ENCODE measurements at places on chromosomes 7 and 10.

DNA sequence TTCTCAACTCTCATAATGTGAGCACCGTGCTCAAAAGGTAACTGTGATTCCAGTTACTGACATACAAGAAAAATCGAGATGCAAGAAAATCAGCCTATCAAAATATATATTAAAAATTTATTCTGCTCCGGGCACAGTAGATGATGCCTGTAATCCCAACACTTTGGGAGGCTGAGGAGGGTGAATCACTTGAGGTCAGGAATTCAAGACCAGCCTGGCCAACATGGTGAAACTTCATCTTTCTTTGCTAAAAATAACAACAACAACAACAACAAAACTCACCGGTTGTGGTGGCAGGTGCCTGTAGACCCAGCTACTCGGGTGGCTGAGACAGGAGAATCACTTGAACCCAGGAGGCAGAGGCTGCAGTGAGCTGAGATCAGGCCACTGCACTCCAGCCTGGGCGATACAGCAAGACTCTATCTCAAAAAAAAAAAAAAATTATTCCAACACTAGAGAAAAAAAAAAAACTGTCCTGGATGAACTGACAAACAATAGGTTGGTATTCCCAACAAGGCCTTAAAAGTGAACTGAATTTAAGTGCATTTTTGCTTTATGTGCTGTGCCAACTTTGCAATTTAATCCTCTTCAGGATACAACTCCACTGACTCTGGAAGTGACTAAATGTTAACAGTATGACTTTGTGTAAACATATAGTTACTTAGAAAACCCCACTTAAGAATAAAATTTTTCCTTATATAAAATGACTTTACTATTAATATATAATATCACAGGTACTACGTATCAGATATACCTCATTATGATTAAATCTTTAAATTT, 51.1 kb downstream of the JMJD1C start:
- DNase-seq, result no peak

DNA sequence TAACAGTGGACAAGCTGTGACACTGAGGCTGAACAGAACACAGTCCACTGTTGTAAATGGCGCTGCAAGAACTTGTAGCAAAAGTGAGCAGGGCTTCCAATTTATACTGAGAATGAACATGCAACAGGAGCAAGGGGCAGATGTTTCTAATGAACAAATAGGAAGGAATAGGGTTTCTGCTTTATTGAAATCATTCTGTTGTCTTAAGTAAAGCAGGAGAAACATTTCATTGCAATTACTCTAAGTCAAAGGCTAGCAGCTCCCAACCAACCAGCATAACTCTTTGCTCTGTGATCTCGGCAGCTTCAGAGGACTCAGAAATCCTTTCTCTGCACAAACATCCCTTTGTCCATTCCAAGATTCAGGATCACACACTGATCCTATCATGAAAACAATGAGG, 236.2 kb upstream of the PRSS58 start:
- no peak for DNase-seq

GRCh38 chr7:130932088-130932487, 198.1 kb upstream of the KLF14 start:
- DNase-seq, result no peak

DNA sequence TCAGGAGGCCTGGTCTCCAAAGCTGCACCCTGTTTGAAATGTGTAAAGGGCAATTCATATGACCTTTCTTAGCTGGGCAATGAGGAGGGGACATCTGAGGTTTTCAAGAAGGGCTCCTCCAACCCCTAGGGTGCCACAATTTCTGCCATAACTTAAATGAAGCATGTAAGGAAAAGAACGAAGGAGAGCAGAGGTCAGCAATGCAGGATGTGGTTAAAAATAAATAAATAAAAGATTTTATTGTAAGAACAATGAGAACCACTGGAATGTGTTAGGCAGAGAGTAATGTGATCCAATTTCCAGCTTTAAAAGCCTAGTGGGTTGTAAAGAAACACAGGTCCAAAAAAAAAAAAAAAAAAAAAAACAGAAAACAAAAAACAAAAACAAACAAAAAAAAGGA, 673.1 kb downstream of the TNS3 start:
- no peak for DNase-seq

DNA sequence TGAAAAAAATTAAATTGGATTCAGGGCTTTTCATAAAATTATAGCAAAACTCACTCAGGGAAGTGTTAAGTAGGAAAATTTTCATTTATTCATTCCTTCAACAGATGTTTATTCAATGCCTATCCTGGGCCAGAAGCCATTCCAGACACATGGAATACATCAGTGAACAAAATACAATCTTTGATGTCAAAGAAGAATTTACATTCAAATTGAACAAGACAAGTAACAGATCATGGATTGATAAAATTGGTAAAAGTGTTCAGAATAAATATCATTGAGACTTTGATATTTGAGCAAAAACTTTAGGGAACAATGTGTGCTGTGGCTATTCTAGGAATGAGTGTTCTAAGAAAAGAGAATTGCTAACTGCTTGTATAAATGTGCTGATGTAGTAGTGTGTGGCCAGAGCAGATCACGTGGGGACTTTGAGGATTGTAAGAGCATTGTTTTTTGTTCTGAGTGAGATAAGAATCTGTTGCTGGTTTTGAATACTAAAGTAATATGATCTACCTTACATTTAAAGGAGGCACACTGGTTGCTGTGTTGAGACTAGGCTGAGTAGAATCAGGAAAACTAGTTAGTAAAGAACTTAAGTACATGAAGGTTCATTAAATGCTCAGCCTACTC, 957.2 kb downstream of the PCDH15 start:
- no peak for DNase-seq

DNA sequence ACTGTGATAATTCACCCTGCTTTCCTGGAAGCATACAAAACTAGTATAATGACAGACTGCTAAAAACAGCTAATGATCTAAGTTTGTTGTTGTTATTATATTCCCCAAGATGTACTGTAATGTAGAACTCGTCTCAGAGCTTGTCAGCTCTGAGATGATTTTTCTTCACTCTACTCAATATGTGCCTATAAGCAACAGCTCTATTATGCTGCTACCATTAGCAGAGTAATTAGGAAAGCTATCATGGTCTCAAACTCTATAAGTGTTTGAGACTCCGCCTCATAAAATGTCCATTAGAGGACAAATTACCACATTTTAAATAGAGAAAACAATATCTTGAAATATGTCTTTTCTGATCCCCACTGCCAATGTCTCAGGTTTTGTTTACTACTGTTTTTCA, 476.5 kb upstream of the PCDH15 start:
- no peak for DNase-seq

DNA sequence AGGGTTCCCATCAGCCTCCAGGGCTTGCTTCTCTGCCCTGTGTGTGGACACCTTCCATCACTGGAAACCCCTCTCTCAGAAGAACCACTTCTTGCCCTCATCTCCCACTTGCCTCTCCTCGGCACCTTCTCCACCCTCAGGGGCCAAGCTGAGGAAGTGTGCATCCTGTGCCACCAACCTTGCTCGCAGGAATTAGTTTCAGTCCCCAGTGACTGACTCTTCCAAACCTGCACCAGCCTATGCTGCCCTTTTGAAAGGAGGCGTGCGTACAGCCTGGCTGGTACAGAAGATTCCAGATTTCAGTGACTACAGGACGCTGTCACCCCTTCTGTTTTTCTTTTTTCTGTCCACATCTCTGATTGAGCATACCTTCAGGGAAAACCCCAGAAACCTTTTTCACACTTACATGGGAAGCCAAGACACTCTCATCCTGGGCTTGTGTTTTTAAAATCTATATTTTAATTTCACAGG, 67.1 kb downstream of the IKZF1 start:
- DNase-seq, result no peak

DNA sequence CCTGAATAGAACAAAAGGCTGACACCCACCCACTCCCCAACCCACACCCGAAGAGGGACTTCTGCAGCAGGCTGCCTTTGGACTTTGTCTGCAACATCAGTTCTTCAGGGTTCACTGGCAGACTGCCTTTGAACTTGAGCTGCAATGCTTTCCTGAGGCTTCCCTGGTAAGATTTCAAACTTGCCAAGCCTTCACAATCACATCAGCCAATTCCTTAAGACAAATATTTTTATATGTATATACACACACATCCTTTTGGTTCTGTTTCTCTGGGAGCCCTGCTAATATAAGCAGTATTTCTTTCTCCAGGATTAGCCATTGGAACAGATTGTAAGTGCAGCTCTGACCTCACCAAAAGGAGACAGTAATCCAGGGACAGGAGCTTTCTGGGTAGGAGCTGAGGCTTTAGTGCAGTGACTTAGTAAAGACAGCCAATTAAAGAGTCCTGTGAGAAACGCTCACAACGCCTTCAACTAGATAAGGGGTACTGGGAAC, 55.6 kb upstream of the KMT2E start:
- no peak for DNase-seq

DNA sequence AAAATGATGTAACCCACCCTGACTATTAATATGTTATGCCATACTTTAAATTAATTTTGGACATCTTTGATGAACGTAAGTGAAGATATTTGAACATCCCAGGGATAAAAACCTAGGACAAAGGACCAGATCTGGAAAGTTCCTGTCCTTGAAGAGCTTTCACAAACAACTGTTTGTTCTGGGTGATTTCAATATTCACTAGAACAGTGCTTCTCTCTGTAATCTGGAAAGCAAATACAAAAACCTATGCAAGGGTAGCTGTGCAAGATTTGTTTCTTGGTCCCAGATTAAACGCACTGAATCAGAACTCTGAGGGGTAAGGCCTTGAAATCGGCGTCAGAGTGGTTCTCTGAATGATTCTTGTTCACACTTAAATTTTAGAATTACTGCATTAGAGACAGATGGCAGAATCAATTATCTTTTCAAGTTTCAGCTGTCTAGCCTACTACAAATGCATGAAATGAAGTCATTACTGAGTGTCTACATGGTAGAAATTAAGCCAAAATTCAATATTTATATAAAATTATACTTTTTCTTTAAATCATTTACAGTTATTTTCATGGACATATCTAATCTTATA, 69.6 kb upstream of the CSTF2T start:
- DNase-seq, result no peak

- no peak for DNase-seq
These were observed 43.7 kb downstream of the PRKAG2 start for GRCh38 chr7:151833213-151833651.

DNA sequence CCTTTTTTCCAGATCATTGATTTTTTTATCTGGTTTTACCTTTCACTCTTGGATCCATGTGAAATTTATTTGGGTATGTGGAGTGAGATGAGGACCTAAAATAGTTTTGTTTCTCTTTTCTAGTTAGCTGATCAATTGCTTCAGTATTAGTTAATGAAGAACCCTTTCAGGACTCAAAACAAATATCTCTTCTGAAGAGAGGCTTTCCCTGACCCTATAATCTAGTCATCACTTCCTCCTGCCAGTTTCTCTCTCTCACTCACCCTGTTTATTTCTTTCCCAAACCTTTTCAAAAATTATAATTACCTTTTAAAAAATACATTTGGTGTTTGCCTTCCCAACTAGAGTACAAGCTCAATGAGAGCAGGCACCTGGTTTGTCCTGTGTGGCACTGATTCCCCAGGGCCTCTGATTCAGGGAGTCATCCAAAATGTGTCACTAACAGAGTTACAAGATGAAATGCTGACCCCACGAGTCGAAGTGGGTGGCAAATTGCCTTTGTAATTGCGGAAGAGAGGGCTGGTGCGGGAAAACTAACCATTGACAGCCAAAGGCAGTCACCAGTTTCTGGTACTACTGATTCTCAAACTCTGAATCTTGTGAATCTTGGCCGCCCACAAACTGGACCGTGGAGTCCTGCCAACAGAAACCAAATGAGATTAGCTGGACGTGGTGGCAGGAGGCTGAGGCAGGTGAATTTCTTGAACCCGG, 2.4 kb downstream of the TMEM140 start:
- no peak for DNase-seq

All from Right ventricle myocardium inferior (tissue), 1 donor.